ENCODE measurements at places on chromosomes 13 and 19.
A peak's percentile ranks its signal among the peaks of the same experiment; 100 is the strongest.

- no peak for DNase-seq
Measured at GRCh38 chr13:30846866-30847265, 59.2 kb upstream of the MEDAG start.

DNA sequence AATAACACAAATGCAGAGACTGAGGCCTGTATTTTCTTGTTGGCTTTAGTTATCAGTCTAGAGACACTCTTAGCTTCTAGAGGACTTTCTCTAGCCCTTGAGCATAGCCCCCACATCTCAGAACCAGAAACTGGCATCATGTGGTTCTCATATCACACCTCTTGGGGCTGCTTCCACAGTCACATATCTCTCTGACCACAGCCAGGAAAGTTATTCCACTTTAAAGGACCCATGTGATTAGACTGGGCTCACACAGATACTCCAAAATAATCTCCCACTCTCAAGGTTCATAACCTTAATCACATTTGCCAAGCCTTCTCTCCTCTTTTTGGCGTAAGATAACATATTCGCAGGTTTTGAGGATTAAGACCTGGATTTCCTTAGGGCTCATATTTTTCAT lies 846.9 kb upstream of the MIR17HG start:
- DNase-seq, result no peak

GRCh38 chr13:26987486-26988013 lies 184.1 kb downstream of the USP12 start:
- no peak for DNase-seq

DNA sequence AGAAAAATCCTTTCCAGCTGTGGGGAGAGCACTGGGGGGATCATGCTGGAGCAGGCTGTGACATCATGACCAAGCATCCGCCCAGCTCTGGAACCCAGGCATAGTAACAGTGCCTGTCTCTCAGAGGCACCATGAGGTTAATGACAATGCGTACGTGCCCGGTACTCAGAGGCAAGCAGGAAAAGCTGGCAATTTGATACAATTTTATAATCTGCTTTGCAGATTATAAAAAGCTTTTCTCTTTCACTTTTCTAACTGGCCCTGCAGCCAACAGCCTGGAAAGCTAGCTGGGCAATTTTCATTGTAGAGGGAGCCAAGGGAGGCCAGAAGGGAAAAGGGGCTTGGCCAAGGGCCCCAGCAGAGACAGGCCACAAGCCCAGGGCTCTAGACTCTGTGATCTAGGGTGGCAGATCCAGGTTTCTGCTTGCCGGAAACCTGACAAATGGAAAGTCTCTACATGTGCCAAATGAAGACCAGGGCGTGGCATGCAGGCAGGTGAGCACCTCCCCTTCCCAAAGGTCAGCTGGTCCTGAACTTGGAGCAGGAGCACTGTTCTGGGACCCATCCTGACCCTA lies 22.7 kb downstream of the VRK3 start:
- DNase-seq, result no peak

DNA sequence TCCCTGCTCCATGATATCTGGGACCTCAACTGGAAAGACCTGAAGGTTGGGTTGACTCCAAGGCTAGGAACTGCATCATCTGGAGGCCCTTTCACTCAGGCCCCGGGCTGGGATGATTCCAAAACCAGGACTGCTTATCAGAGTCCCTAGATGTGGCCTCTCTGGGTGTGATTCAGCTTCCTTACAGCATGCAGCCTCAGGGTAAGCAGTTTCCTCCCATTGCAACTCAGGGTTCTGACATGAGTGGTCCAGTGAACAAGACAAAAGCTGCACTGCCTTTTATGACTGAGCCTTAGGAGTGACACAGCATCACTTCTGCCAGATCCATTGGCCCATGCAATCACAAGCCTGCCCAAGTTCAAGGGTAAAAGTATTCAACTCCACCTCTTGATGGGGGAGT lies 502.8 kb downstream of the COG6 start:
- DNase-seq, result no peak

GRCh38 chr13:112105892-112106291 lies 38.9 kb downstream of the SOX1 start:
- no peak for DNase-seq

DNA sequence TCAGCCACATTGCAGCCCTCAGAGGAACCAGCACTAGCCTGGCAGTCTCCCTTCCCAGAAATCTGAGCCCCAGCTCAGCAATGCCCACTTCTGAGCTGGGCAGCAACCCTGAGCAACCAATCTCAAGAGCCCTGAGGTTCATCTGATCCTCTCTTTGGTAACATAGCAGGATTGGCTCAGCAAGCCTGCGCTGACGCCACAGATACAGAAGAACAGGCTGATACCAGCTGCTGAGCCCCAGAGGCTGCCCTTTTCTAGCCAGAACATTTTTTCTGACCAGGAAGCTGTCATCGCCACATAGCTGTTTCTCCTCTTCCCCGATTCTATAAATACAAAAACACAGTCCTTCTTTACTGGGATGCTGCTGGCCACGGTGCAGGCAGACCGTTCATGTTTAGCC lies 59.8 kb downstream of the TRPM4 start:
- no peak for DNase-seq

GRCh38 chr13:75647126-75647784 lies 11.1 kb downstream of the LMO7 start:
- DNase-seq, result no peak

GRCh38 chr13:75372517-75372916 lies 109.5 kb downstream of the TBC1D4 start:
- DNase-seq, result peak; percentile 32

DNA sequence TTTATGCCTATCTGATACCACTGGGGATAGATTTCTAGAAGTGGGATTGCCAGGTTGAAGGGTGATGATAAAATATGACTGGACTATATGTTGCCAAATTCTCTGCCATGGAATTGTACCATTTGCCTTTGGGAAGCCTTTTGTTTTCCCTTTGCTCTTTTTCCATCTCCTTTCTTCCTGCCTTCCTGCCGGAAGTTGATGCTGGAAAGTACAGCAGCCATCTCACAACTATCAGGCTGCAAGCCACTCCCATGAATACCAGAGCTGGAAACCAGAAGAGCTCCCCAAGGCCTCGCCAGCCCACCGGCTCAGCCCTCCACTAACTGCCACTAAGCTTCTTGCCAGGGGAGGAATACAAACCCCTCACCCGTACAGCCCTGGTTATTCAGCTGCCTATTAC lies 29.7 kb downstream of the ZIC5 start:
- DNase-seq, result no peak

DNA sequence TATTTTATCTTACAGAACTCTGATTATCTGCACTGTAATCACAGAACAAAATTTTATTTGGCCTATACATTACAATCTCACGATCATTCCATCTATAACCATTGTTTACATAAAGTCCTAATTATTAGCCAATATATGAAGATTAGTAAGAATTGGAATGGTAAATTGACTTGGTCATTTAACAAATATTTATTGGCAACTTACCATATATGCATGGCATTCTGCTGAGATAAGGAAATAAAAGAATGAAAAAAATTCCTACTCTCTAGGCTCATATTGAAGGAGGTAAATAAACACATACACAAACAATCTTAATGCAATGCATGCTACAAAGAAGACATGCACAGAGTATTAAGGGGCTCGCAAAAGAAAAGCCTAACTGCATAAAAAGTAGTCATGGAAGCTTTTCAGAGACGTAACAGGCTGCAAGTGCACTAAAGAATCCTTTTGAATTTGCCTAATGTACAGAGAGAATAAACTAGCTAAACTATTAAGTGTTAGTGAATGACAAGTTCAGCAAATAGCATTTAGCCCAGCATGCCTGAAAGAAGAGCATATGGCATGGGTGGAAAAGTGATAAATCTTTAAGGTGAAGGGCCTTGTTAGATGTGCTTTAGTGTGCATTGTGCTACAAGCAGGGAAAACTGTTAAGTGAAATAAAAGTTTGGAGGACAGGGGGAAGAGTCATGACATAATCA lies 1131.1 kb downstream of the PCDH9 start:
- no peak for DNase-seq

GRCh38 chr19:5038631-5039271 lies 69.8 kb downstream of the KDM4B start:
- DNase-seq, result no peak

DNA sequence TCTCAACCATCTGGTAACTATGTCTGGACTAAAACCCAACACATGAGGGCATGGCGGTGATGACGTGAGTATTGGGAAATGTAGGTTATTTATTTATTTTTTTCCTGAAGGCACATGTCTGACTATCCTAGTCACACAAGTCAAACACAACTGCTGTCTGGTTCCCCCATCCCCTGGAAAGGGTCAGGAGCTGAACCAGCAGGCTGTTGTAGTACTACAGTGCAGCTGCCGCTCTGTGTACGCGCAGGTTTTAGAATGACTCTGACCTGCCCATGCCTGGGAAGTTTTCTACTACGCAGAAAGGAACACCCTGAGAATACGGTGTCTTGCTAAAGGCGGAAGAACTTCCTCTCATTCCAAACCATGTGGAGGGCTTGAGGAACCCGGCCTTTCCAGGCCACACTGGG lies 1.2 kb downstream of the SLC7A1 start:
- DNase-seq, result peak; percentile 27

DNA sequence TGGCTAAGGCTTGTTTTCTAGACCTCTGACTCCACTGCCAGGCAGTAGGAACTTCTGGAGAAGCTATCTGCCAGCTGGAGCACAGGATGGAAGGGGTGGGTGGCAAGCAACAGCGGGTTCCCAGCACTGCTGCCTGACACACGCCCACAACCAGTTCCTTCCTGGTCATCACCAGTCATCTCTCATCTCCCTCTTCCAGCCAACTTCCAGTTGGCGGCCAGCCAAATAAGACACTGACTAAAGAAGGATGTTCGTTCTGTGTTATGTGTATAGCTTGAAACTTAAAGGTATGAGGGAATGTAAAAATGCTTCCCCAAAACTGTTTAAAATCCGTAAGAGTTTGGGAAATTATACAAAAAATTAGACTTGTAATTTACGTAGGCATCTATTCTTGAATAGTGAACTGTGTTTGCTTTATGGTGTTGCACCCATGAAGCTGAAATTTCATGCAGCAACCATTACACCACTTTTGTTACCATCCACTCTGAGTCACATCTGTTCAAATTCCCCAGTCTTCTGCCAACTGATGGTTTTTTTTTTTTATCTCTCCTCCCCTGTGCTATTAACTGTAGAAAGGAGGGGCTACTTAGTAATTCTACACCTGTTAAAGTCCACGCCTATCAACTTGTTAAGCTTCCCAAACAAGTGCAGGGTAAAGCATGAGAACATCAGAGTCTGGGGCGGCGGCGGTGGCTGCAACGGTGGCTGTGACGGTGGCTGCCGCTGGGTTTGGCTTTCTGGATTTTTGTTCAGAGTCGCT lies 86.2 kb upstream of the FRY start:
- DNase-seq, result no peak

GRCh38 chr13:113500530-113501265 lies 10.2 kb upstream of the DCUN1D2 start:
- DNase-seq, result no peak

DNA sequence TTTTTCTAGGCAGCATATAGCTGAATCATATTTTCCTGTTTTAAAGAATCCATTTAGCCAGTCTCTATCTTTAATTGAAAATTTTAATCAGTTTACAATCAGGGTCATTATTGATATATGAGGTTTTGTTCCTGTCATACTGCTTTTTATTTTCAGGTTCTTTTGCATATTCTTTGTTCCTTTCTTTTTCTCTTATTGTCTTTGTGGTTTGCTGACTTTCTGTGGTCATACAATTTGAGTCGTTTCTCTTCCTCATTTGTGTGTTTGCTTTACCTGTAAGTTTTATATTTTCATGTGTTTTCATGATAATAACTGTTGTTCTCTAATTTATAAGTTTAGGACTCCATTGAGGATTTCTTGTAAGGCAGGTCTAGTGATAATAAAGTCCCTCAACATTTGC lies 812.6 kb downstream of the DACH1 start:
- DNase-seq, result no peak

GRCh38 chr13:34458756-34459715 lies 483.0 kb upstream of the NBEA start:
- no peak for DNase-seq

GRCh38 chr13:104436555-104436954 lies 1370.3 kb upstream of the SLC10A2 start:
- DNase-seq, result no peak

- no peak for DNase-seq
Measured at GRCh38 chr19:13825489-13826441, 30.5 kb downstream of the ZSWIM4 start.

- DNase-seq, result no peak
Measured at GRCh38 chr19:30450100-30450499, 77.9 kb downstream of the ZNF536 start.

GRCh38 chr13:41098761-41099160 lies 33.8 kb downstream of the KBTBD6 start:
- DNase-seq, result no peak

DNA sequence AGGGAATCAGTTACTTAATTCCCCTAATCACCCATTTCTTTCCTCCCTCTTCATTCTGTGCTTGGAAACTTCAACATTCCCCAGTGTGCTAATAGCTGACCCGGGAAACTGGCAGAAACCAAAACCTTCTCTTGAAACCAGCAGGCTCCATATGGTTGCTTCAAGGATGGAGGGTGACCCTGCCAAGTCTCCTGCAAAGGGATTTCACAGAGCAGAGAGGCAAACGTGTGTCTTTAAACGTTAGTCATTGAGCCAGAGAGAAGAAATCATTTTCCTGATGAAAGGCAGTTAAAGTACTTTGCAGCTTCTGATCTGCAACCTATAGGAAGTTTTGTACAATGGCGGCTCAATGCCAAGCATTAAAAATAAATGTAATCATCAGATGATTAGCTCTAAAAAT lies 220.9 kb downstream of the POU4F1 start:
- no peak for DNase-seq

- DNase-seq, result no peak
Measured at GRCh38 chr19:960020-960419, 24.1 kb upstream of the WDR18 start.

DNA sequence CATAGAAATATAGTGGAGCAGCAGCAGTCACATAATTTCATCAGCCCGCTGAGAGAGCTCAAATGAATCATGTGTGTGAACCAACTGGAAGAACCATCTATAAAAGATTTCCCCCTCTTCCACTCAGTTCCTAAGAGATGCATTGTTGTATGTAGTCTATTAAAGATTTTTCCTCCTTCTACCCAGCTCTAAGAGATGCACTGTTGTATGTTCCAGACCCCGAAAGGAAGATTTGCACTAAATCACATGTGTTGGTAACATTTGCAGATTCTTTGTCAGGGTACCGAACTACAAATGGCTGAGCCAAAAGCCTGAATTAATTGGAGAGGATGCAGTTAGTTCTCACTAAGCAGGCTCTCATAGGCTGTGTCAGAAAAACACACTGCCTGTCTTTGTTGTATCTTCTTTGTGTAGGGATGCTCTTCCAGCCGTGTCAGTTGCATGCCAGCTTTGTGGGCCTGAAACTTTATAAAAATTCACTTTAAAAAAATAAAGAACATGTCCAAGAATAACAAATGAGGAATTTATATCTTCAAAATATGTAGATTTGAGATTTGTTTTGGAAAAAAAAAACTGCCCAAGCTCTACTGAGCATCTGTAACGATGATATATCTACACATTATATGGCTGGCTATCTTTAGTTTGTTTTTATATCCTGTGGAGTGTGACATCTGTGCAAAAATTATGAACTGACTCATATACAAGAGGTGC lies 223.1 kb downstream of the MZT1 start:
- peak; percentile 62 for DNase-seq

GRCh38 chr19:45526143-45526542 lies 18.9 kb downstream of the VASP start:
- DNase-seq, result no peak

Data from amniotic stem cell (primary cell).